IMR-90 (cell line): ENCODE measurements at places on chromosomes 1 and 21. TPM values are rescaled to one million over a fixed set of nuclear protein-coding genes. Genes with fewer than 3 reads are reported as not detected.

DNA sequence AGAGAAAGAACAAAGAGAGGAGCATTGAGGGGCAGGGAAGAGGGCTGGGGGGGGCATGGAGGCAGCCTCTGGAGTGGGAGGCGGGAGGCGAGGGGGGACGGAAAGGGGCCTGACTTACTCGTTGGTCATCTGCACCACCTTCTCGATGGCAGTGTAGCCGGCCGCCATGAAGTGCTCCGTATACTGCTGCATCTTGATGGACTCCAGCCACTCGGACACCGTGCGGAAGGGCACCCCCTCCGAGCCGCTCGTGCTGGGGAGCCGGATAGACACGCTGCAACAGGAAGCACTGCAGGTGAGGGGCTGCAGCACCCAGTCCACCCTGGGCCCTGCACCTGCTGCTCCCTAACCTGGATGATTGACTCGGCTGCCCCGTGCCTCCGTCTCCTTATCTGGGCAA is 26.6 kb downstream of the EPHA2 start:
- DNase-seq, result no peak
- H3K4me3 ChIP-seq, result no peak overlapping the region
- no peak overlapping the region for H3K27ac ChIP-seq
- peaks cover 90% of the 10 kb centered on the region for H3K36me3 ChIP-seq

GRCh38 chr1:154608397-154609270 is 648 bp upstream of the ADAR start:
- no peaks in the 10 kb centered on the region for H3K27me3 ChIP-seq
- peaks cover 4% of the 10 kb centered on the region for H3K4me1 ChIP-seq
- peaks cover 4% of the 10 kb centered on the region for H3K36me3 ChIP-seq
- peak overlapping the region; percentile 78 for H3K4me3 ChIP-seq

- peaks cover 4% of the 10 kb centered on the region for H3K4me1 ChIP-seq
- no peaks in the 10 kb centered on the region for H3K27me3 ChIP-seq
Measured at GRCh38 chr1:31984419-31985347, 29.0 kb upstream of the KHDRBS1 start.

DNA sequence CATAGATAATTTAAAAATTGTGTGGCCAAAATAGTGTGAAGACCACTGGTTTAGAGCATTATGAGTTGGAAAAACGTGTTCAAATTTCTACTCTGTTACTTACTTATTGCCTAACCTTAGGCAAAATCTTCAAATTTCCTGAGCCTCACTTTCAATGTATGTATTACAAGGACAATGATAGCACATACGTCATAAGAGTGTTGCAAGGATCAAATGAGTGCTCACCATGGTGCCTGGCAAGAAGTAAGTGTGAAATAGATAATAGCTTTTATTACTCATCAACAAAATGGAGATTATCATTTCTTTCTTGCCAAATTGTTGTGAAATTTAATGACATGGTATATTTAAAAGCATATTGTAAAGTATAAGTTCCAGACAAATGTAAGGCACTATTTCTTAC is 57.2 kb downstream of the FH start:
- no peaks in the 10 kb centered on the region for H3K36me3 ChIP-seq
- DNase-seq, result no peak

DNA sequence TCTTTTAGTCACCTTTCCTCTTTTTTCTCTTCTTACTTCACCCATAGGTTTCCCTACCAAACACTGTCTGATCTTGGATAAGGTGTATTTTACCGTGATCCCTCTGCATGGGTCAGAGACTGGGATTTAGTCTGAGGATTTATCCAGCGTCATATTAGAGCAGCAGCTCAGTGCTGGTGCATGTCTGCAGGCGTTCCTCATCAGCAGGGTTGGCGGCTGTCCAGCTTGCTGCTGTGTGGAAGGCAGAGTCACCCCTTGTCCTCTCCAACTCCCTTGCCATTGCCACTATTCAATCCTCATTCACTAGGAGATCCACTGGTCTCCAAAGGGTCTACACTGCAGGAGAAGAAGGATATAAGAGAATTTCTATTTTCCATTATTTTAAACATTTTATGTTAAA is 7.3 kb upstream of the FAM78B start:
- no peak overlapping the region for H3K27ac ChIP-seq
- DNase-seq, result no peak
- no peaks in the 10 kb centered on the region for H3K27me3 ChIP-seq
- no peaks in the 10 kb centered on the region for H3K36me3 ChIP-seq
- no peak overlapping the region for H3K4me3 ChIP-seq

GRCh38 chr1:197096137-197096536 is 29.1 kb upstream of the F13B start:
- no peaks in the 10 kb centered on the region for H3K27me3 ChIP-seq
- no peak overlapping the region for H3K4me3 ChIP-seq
- no peaks in the 10 kb centered on the region for H3K36me3 ChIP-seq
- no peak overlapping the region for H3K27ac ChIP-seq

DNA sequence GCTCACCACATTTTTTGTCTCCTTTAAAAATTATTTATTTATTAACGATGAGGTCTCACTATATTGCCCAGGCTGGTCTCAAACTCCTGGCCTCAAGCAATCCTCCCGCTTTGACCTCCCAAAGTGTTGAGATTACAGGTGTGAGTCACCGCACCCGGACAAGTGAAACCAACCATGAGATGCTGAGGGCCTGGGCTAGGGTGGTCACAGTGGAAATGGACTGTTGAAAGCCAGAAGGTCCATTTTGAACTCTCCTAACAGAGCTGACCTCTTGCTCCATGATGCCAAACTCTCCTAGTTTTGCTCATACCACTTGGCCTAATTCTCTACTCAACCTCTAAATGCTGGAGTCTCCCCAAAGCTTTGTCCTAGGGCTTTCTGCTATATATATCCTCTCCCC is 109.1 kb downstream of the SLC45A1 start:
- peaks cover 11% of the 10 kb centered on the region for H3K4me1 ChIP-seq
- no peaks in the 10 kb centered on the region for H3K27me3 ChIP-seq
- no peak for DNase-seq
- no peaks in the 10 kb centered on the region for H3K36me3 ChIP-seq

GRCh38 chr1:172041742-172042141 is 200.4 kb downstream of the DNM3 start:
- H3K36me3 ChIP-seq, result no peaks in the 10 kb centered on the region
- peaks cover 2% of the 10 kb centered on the region for H3K4me1 ChIP-seq
- H3K27ac ChIP-seq, result no peak overlapping the region
- no peak overlapping the region for H3K4me3 ChIP-seq

Gene BEND5
- 0.83 and 1.1 TPM in 2 replicates for total RNA-seq

Gene ADORA3
- total RNA-seq, result not detected in 2 replicates

Gene SIM2
- 1.9 and 2.2 TPM in 2 replicates for total RNA-seq

Gene TSTD1
- total RNA-seq, result not detected in 2 replicates

Gene JAM2
- total RNA-seq, result 0.72 and 0.83 TPM in 2 replicates
